ENCODE measurements at places on chromosomes 5 and 9.

GRCh38 chr9:89379508-89380115 is 61.3 kb downstream of the SECISBP2 start:
- no peak for DNase-seq

DNA sequence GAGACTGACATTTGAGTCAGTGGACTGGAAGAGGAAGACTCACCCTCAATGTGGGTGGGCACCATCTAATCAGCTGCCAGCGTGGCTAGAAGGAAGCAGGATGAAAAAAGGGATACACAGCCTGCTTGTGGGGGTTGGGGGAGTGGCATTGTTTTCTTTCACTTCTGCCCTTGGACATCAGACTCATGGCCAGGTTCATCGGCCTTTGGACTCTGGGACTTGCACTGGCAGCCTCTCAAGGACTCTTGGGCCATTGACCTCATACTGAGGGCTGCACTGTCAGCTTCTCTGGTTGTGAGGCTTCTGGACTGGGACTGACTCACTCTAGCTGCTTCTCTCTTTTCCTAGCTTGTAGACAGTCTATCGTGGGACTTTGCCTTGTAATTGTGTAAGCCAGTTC is 374.9 kb downstream of the TLE1 start:
- no peak for DNase-seq

- DNase-seq, result no peak
Measured at GRCh38 chr5:64269164-64269563, 103.5 kb downstream of the RNF180 start.

DNA sequence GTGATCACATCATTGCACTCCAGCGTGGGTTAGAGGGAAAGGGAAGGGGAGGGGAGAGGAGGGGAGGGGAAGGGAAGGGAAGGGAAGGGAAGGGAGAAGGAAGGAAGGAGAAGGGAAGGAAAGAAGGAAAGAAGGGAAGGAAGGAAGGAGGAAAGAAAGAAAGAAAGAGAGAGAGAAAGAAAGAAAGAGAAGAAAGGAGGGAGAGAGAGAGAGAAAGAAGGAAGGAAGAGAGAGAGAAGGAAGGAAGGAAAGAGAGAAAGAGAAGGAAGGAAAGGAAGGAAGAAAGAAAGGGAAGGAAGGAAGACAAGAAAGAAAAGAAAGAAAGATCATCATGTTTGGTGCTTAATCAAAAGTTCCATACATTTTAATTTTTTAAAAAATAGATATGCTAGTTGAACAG is 136.2 kb downstream of the CMYA5 start:
- no peak for DNase-seq

DNA sequence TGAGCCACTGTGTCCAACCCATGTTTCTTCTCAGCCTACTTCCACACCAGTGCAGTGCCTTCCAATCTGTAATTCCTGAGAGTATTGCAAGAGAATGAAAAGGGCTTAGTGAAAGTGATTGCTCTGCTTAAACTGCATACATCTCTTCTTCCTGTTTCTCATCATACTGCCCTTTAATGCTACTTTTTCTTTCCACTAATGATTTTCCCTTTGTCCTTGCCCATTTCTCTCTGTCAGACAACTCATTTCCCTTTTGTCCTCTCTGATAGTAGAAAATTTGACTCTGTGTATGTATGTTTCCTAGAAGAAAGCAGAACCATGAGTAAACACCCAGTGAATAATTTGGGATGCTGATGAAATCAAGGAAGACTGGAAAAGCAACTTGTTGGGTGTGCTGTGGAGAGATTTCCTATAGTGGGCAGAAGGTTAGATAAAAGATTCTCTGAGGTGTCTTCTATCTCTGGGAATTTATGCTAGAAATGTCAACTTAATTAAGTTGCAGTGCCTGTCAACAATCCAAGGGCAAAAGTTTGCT is 102.2 kb upstream of the CHD1 start:
- DNase-seq, result no peak

DNA sequence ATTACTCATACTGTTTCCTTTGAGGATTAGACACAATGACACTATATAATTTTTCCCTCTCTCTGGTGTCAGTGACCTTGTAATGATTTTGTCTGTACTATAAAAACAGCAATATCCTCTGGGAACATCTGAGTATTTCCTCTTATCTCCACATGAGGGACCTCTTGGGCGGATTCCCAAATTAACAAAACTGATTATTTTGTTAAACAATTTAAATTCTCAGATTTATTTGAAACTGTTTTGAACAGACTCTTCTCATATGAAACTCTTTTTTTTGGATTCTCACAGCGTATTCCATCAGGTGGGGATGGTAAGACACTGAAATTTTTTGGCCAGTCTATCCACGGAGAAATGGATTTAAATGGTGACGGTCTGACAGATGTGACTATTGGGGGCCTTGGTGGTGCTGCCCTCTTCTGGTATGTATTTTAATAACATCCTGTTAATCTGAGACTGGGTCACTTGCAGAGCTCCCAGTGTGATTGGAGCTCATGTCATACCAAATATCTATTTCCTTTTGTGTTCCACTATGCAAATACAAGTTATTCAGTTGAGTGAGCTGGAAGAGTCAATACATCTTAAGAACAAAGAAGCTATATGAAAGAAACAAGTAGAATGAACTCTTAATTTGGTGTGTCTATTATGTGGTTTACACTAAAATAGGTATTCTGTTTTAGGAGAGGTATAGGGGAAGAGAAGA is 73.8 kb upstream of the ITGA2 start:
- peak; percentile 54 for DNase-seq

- DNase-seq, result no peak
Measured at GRCh38 chr9:130143279-130143893, 28.8 kb upstream of the NCS1 start.

- DNase-seq, result no peak
Measured at GRCh38 chr5:131609774-131610173, 25.3 kb downstream of the RAPGEF6 start.

GRCh38 chr9:17349831-17350230 is 215.0 kb downstream of the CNTLN start:
- no peak for DNase-seq

GRCh38 chr9:137194388-137194787 is 5.9 kb downstream of the SSNA1 start:
- no peak for DNase-seq

- no peak for DNase-seq
Measured at GRCh38 chr9:137781906-137782585, 95.5 kb upstream of the CACNA1B start.

- no peak for DNase-seq
Measured at GRCh38 chr9:93829271-93830011, 125.7 kb downstream of the BARX1 start.

DNA sequence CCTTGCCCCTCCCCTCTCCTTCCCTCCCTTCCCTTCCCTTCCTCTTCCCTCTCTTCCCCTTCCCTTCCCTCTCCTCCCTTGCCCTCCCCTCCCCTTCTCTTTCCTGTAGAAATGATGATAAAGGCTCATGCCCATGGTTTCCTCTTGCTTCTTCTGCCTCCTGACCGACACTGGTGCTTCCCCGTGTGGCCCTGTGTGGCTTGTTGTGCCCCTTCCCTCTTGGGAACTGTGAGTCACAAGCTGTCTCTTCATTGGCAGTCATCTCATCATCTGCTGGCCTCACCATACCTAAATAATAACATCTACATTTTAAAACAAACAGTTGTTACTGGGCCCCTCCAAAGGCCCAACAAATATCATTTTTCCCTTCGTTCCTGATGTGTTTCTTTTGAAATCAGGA is 11.7 kb upstream of the CARNMT1 start:
- no peak for DNase-seq

GRCh38 chr9:108100571-108100970 is 611.0 kb upstream of the KLF4 start:
- DNase-seq, result no peak

- no peak for DNase-seq
Measured at GRCh38 chr9:130780415-130780814, 54.6 kb upstream of the ABL1 start.

GRCh38 chr9:121249563-121249962 is 18.4 kb upstream of the GSN start:
- DNase-seq, result no peak

- no peak for DNase-seq
Measured at GRCh38 chr5:54669285-54669684, 151.7 kb downstream of the SNX18 start.

GRCh38 chr5:31148959-31149475 is 44.5 kb upstream of the CDH6 start:
- DNase-seq, result no peak

GRCh38 chr5:2205185-2205585 is 322.5 kb upstream of the IRX4 start:
- no peak for DNase-seq

DNA sequence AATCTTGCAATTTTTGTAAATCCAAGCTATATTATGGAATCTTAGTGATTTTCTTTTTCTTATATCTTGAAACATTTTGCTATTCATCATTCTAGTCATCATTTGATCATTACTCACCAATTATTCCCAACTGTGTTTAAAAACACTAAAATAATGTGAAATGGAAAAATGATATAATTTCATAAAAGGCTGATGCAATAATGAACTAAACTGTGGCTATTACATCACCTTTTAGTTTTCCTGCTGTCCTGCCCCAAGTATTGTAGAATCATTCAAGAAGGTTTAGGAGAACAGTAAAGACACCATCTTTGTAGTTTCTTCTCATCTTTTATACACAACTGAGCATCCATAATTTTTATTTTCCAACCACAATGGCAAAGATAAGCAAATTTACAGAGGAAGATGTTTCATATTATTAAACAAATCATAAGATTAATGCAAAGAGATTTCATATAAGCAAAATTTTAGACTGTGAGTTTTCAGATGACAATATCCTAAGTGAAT is 431.0 kb upstream of the SLC30A5 start:
- DNase-seq, result no peak

- no peak for DNase-seq
Measured at GRCh38 chr5:149675610-149676201, 54.4 kb upstream of the PPARGC1B start.

- DNase-seq, result no peak
Measured at GRCh38 chr9:40884072-40884901, 244.2 kb downstream of the FOXD4L6 start.

DNA sequence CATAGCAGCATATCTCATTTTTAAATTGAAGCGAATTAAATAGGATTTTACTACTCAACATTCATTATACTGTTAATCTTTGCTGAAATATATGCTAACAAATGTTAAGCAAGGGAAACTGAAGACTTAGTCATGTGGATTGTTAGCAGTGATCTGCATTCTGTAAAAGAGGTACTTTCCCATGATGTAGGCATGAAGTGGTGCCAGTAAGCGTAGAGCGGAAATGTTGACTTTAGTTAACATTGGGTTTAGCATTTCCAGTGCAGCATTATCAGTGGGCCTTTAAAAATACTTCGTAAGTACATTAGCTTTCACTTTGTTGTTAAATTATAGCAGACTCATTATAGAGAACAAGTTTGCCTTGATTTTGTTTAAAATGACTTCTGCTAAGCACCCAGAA is 130.3 kb downstream of the CDC42SE2 start:
- DNase-seq, result no peak

- DNase-seq, result no peak
Measured at GRCh38 chr5:159531554-159532105, 201.3 kb upstream of the IL12B start.
